Endothelial cell of umbilical vein (primary cell): ENCODE measurements at places on chromosomes 13 and 19. TPM values are rescaled to one million over a fixed set of nuclear protein-coding genes. Genes with fewer than 3 reads are reported as not detected.
A peak's percentile ranks its signal among the peaks of the same experiment; 100 is the strongest.

Gene SEMA6B
- polyA plus RNA-seq = 97.8 and 108 TPM in 2 replicates

GRCh38 chr13:82344867-82345266 is 1537.4 kb downstream of the SLITRK1 start:
- DNase-seq = no peak

GRCh38 chr19:2331601-2332246 is 3.2 kb downstream of the SPPL2B start:
- DNase-seq = no peak

GRCh38 chr19:37977992-37978391 is 71.0 kb downstream of the SIPA1L3 start:
- peak; percentile 37 for DNase-seq

Gene C1QTNF9
- polyA plus RNA-seq = not detected in 2 replicates

Gene ATP1A3
- 0.03 TPM in 1 of 2 replicates, not detected in the other for polyA plus RNA-seq

GRCh38 chr19:4359627-4360000 is 16.3 kb downstream of the MPND start:
- DNase-seq = no peak

Gene ZNF69
- polyA plus RNA-seq = 1.4 and 1.9 TPM in 2 replicates

- peak; percentile 60 for DNase-seq
Observed at GRCh38 chr19:47391510-47392223, 27.7 kb downstream of the MEIS3 start.
